ENCODE measurements at places on chromosomes 11 and 22.

DNA sequence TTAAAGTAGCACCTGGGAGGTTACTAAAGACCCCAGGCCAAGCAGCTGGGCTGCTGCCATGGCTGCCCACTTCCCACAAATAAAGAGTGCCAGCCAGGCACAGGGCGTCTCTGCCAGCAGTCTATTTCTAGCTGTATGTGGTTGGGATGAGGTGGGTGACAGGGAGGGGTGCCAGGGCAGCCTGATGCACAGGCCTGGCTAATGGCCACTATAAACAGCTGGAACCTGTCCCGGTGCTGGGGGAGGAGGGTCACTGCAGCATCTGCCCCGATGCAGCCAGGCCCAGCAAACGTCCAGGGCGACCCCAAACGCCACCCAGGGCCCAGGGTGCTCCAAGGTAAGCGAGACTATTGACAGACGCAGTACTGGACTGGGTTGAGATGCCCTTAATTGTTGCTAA, 37.4 kb downstream of the SCUBE1 start:
- DNase-seq = no peak

- DNase-seq = no peak
These were observed 576 bp downstream of the TMEM258 start for GRCh38 chr11:61791737-61792309.

DNA sequence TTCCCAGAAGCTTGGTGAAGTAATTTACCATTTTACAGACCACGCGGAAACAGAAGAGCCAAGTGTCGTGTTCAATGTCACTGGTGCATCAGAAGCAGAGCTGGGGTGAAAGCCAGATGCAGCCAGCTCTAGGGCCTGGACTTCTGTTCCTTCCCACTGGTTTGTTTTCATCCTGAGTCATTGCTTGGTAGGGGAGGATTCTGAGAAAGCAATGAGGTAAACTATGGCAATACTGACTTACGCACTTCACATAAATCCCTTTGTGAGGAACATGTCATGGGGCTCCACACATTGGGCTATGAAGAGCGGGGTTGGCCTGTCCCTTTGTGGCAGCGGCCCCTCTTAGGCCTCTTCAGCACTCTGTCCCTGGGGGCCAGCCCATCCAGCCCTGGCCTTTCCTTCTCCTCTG, 52.4 kb upstream of the RBFOX2 start:
- no peak for DNase-seq

- no peak for DNase-seq
These were observed 12.8 kb downstream of the CD82 start for GRCh38 chr11:44578279-44578678.

DNA sequence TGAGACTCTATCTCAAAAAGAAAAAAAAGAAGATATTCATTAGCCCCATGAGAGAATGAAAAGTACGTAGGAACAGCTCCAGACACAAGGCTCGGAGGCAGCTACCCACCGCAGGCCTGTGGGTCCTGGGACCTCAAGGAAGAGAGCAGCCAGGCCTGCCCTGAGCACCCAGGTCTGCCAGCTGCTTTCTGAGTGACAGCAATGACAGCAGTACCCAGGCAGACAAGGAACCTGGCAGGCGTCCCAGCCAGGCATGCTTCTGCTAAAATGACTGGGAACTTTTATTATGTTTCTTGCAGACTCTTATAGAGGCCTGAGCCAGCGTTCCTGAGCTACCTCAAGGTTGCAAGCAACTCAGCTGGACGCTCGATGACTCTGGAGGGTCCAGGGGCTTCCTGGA, 31.6 kb downstream of the CPT1A start:
- DNase-seq = no peak

- DNase-seq = no peak
These were observed 11.1 kb downstream of the POLR3H start for GRCh38 chr22:41532908-41533825.

DNA sequence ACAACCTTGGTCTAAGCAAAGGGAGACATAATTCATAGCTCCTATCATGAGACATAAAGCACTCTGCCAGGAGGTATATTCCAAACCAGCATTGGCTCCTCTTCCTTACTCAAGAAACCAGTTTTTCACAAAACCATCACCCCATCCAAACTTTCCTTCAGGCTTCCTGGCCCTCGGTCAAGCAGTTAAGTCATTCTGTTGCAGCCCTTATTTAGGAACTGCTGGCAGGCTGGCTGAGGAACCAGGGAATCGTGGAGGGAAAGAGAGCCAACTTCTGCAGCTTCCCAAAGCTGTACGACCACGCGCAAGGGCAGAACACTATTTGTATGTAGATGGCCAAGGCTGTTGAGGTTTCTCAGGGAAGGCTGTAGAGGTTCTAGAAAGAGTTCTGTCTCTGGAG, 680 bp downstream of the IFT46 start:
- no peak for DNase-seq

DNA sequence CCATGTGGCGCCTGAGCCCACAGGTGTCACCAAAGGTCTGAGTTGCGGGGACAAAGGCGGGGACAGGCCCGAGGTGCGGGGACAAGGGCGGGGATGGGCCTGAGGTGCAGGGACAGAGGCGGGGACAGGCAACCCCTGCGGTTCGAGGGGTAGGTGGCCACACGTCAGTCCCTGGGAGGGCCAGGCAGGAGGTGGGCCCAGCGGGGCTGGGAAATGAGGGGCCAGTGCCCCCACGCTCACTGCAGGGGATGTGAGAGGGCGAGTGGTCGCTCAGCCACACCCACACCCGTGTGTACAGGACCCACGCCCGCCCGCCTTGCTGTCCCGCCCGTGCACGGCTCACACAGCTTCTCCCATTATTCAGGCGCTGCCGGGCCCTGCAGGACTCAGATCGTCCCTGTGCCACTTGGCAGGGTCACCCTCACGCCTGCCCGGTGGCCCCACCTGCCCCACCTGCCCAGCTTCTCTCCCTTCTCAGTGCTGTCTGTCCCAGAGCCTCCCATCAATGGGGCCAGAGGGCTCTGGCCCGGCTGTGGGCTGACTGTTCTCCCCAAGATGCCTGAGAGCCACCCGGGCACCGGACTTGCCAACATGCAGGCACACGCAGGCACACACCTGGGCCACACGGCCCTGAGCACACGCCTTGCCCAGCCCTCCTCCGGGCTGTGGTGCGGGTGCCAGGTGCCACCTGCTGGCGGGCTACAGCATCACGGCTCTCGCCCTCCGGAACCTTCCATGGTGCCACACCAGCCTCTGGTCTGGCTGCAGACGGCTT, 14.2 kb upstream of the MUC6 start:
- peak; percentile 66 for DNase-seq

DNA sequence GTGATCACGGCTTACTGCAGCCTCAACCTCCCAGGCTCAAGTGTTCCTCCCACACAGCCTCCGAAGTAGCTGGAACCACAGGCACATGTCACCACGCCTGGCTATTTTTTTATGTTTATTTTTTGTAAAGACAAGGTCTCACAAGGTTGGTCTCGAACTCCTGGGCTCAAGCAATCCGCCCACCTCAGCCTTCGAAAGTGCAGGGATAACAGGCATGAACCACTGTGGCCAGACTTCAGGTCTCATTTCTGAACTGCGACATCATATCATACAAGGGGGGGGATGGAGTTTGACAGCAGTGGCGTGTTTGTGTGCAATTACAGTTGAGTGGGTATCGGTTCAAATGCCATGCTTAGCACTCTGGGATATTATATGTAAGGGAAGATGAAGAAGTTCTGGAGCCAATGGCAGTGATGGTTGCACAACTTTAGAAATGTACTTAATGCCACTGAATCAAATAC, 6.9 kb downstream of the NAALADL1 start:
- DNase-seq = no peak

GRCh38 chr11:26062660-26063059, 269.3 kb upstream of the ANO3 start:
- DNase-seq = no peak

- no peak for DNase-seq
These were observed 89.6 kb downstream of the UBASH3B start for GRCh38 chr11:122745111-122745510.

- DNase-seq = no peak
These were observed 17.8 kb upstream of the XBP1 start for GRCh38 chr22:28817919-28818859.

GRCh38 chr11:128814856-128815705, 52.0 kb downstream of the KCNJ1 start:
- DNase-seq = no peak

DNA sequence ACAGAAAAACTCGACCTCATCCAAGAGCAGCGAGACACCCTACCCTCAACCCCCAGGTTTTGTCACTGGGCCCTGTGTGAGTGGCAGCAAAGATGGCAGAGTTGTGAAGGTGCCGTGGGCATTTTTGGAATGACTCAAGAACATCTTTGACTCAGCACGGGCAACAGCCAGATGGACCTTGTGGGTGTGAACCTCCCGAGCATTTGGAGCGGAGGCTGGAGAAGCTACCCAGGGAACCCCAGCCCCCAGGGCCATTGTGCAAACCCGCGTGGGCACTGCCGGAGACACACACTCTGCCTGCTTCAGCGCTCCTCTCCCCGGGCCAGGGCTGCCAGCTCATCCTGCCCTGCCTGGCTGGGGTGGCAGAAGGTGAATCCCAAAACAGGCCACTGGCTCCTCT, 66.1 kb downstream of the PANX1 start:
- DNase-seq = no peak

DNA sequence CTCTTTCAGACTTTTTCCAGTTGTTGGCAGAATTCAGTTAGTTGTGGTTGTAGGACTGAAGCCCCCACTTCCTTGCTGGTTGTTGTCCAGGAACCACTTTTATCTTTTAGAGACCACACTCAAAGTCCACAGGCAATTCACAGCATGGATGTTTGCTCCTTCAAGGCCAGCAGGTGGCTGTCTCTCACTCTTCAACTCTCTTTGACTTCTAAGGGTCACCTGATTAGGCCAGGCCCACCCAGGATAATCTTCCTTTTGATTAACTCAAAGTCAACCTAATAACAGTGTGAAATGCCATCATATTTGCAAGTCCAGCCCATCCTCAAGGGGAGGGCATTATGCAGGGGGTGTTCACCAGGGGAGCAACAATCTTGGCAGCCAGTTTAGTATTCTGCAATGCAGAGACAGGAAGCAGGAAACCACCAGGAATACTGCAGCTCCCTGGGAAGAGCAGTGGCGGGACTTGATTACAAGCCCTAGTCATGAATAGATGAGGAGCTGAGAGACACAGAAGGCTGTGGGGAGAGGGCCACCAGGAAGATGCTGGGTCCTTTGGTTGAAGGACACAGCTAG, 52.4 kb downstream of the LRRC74B start:
- DNase-seq = no peak

DNA sequence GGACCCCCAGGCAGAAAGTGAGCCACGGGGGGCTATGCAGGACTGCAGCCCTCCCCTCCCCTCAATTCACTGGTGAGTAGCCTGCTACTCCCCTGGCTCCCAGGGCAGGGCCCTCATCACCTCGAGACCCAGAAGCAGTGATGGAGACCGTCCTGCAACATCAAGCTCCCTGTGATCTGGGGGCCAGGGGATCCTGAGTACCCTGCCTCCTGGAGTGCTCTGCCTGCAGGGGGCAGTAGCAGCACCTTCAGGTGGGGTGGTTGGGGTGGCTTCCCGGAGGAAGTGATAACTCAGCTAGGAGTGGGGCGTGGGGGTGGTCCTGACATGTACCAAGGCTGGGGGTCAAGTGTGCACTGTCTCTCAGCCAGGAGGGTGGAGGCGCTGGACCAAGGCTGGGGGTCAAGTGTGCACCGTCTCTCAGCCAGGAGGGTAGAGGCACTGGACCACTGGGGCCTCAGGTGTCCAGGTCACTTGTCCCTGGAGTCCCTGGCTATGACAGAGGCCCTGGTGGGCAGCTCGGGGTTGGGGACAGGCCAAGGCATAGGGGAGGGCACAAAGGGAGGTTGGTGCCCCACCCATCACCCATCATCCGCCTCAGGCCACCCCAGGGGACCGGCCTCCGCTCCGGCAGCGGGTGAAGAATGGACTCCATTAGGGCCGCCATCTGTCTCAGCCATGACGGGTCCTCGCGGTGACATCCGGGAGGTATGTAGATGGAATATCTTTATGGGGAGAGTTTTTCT, 9.4 kb downstream of the RTN4R start:
- DNase-seq = no peak

- no peak for DNase-seq
These were observed 141.1 kb downstream of the RCN1 start for GRCh38 chr11:32231909-32232493.

GRCh38 chr22:21051145-21051830, 5.5 kb downstream of the LRRC74B start:
- no peak for DNase-seq

All from NCI-H187 (cell line).